ENCODE measurements at places on chromosomes 6 and 20.
A peak's percentile ranks its signal among the peaks of the same experiment; 100 is the strongest.

DNA sequence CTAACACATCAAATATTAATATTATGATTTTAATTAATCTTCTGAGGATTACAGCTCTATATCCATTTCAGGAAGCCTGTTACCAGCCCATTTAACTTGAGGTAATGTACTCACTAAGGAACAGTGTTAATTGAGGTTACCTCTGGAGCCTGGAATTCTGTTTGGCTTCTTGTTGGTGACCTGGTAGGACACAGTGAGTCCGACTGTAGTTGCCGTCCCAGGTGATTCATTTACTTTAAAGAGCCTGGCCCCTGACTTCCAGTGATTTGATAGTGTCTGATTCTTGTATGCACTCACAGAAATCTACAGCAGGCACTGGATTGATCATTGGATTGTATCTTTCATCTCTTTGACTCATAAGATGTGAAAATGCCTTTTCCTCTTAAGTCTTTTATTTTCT, 34.0 kb downstream of the IGF2R start:
- no peak for ATAC-seq

DNA sequence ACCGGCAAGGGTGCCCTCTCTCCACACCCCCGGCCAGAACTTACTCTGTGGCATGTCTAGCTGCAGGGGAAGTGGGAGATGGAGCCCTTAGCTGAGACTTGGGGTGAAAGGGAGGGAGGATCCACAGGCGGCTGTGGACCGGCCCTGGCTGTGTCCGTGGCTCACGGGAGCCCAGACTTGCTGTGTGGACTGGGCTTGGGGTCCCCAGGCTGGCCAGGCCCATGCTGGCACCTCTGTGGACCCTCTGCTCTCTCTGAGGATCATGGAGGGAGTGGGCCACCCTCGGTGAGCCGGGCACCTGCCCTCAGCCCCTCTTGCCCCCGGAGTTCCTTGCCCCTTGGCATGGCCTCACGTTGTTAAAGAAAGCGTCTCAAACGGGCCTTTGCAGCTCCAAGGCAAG, 8.9 kb upstream of the NTSR1 start:
- ATAC-seq = no peak

DNA sequence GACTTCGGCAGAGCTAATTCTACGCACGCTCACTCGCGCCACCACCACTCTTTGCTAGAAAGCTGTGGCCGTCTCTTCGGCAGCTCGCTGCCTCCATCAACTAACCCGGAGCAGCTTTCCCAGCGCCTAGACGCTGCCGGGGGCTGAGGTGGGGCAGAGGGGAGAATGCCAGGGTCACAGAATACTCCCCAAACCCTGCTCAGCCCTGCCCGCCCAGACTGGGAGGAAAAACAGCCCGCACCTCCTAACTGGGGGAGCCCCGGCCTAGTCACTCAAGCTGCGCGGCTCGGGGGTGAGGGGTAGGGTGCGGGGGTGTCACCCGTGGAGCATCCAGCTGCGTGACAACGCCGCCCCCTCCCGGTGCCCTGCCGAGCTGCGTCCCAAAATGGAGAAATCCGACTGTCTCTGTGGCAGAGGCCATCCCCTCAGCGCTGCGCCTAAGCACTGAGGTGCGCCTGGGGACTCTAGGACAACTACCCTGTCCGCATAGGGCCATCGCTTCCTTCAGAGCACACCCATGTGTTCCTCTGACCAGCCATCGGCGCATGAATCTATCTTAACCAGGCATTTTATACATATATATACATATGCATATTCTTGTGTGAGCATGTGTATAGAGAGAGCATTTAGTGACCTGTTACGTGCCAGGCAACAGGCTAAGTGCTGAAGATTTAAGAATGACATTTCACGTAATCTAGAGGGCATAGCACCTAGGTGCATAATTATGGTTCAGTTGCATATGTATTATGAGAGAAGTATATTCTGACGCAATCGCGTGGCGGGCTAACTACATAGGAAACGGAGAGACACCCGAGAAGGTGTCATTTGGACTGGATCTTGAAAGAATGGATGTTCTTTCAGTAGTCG, 1.5 kb upstream of the TENT5A start:
- peak; percentile 65 for ATAC-seq

DNA sequence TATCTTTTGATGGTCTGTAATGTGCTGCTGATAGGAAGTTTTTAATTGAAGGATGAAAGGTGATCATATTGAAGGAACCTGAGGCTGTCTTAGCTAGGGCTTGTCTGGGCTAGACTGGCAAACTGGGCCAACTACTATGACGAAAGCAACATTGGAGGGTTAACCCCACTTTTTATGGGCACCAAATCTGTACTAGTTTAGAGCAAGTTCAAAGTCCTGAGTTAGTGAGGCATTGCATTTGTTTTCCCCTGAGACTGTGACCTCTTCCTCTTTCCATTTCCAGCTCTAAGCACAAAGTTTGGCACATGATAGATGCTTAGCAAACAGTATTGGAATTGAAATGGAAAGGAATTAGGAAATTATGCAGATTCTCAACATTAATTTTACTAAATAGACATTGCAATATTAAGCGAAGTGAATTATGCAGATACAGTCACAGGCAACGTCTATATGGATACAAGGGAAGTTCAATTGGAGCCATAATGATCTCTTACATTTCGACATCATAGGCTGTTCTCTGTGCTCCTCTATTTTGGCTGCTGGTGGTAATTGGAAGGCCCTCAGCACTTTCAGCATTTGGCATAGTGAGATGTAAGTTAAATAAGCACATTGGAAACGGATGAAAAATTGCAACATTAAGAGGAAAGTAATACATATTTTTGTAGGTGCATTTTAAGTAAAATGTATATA, 22.2 kb downstream of the CEP57L1 start:
- ATAC-seq = no peak

GRCh38 chr6:41306187-41306854, 19.8 kb upstream of the TREM1 start:
- no peak for ATAC-seq

DNA sequence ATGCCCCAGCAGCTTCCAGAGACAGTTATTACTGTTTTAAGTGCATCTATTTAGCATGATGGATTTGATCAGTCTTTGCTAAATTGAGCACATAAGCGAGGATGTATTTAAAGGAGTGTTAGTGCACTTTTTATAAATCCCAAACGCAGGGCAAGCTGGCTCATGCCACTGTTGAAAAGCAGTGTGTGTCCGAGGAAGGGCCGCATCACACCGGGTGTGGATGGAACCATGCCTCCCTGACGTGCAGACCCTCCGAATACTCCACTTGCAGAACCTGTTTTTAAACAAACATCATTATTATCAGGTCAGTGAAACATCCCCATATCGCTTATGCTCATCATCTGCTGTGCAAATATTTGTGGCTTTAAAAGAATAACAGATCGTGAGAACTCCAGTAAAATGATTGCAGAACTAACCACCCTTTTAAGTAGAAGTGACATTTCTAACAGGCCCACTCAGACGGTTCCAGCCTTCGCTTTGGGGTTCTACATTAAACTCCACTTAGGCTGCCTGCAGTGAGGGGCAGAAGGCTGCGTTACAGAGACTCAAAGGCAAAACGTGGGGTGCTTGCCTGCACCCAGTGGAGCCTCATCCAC, 190.1 kb downstream of the CDH4 start:
- no peak for ATAC-seq

GRCh38 chr6:144722154-144722737, 437.1 kb downstream of the UTRN start:
- no peak for ATAC-seq

DNA sequence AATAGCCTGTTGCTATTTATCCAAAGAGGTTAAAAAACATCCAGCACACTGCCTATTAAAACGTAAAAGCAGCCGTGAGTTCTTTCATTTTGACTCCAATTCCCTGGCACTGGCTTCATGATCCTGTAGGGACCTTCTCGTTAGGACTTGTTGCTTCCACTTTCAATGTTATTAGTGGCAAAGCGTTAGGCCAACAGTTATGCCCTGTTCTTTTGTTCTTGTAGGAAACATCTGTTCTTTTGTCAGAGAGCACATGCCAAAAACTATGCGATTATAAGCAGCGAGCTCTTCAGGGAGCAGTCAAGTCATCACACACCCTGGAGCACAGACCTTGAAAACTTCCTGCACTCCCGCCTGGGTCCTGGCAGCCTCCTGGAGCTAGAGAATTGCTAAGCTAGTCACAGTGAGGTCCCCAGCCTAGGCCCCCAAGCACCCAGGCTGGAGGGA, 609.5 kb upstream of the ARID1B start:
- ATAC-seq = peak; percentile 83

- ATAC-seq = peak; percentile 40
Measured at GRCh38 chr20:50815162-50815989, 20.5 kb downstream of the BCAS4 start.
